ENCODE measurements at places on chromosomes 7 and 10.
A peak's percentile ranks its signal among the peaks of the same experiment; 100 is the strongest.

GRCh38 chr7:158244873-158245723 lies 342.5 kb downstream of the PTPRN2 start:
- no peak for DNase-seq

DNA sequence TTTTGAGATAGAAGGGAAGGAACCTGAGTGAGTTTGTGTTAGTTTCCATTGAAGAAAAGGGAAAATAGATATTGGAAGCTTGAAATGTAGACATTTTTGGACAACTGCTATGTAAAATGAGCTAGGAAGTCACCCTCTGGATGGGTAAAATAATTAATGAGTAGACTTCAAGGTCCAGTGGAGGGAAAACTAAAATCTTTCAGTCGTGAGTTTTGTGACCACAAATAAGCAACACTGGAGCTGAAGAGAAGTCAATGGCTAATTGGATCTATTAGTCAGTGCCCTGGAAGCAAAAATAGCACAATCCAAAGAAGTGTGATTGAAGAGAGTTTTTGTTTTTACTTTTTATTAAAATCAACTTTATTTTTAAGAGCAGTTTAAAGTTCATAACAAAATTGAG lies 123.4 kb downstream of the MYO3A start:
- DNase-seq = no peak

DNA sequence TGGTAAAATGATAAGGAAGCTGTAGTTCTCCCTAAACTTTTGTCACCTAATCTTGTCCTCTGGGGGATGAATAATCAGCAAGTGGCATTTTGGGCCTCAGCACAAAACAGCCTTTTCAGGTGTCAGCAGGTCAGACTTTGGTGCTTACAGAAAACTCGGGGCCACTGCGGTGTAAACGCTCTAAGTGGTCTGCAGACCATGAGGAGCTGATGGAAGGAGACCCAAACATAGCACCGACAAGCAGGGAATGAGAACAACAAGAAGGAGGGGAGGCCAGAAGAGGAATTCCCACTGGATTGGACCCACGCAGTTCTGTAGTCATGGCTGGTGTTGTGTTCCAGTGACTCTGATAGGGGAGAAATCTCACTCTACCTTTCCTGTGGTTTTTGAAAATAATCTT lies 45.4 kb downstream of the RAMP3 start:
- no peak for DNase-seq

DNA sequence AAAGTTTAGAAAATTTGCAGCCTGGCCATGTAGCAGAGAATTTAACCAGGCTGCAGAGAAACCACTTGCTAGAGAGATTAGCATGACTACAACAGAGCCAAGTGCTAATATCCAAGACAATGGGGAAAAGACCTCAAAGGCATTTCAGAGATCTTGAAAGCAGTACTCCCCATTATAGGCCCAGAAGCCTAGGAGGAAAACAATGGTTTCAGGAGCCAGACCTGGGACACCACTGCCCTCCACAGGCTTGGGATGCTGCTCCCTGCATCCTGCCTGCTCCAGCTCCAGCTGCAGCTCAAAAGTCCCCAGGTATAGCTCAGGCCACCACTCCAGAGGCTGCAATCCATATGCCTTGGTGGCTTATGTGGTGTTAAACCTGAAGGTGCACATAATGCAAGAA lies 101.5 kb upstream of the TMEM72 start:
- no peak for DNase-seq

GRCh38 chr7:40733578-40733977 lies 598.8 kb downstream of the SUGCT start:
- no peak for DNase-seq

DNA sequence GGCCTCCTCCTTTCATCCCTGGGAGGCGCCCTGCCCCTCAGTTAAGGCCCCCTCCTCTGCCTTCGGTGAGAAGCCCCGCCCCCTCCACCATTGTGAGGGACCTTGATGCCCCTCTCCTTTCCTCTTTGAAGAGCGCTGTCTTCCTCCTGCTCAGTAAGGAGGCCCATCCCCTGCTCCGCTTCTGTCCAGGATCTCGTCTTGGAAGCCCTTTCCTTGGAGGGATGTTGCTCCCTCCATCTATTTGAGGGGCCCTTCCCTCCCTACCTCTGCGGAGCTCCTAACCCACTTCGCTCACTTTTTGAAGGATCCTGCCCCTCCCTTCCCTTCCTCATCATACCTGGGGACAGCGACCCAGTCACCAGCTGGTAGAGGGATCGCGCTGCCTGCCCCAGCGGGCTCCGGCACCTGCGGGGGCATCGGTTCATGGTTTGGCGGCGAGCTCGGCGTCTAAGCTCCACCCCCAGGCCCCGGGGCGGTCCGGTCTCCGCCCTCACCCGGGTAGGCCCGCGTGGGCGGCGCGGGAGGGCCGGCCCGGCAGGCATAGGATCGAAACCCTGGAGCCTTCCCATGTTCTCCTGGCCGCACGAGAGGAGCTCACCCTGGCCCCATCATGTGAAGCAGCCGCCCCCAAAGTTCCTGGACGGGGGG lies 4.1 kb downstream of the KCNIP2 start:
- peak; percentile 71 for DNase-seq

DNA sequence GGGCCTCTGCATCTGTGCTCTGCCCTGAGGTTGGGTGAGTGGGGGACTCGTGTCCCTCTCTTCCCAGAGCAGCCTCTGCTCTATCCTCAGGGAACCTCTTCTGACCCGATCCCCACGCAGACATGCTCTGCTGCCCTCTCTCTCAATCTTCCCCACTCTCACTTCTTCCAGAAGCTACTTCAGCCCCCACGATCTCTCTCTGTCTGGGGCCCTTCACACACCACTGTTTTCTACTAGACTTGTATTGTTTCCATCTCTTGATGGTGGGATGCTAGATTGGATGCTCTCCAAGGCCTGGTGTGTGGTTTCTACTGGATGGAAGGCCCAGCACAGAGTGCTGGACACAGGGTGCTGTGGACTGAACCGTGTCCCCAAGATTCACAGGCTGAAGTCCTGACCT lies 10.0 kb downstream of the MGMT start:
- DNase-seq = no peak

DNA sequence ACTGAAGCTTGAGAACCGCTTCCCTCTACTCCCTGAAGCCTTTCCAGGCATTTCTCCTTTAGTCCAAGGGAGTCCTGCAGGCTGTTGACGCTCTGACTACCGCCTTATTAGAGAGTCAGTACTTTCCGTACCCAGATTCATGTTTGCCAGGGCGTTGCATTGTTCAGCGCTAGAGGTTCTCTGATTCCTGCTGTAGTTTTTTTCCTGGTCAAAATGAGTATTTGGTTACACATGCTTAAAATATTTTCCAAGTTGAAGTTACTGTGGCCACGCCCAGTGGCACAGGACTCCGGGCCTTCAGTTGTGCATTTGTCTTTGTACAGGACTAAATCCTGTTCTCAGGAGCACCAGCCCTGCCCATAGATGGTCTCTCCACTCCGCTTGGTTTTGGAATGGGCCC lies 7.9 kb downstream of the MTURN start:
- DNase-seq = no peak

DNA sequence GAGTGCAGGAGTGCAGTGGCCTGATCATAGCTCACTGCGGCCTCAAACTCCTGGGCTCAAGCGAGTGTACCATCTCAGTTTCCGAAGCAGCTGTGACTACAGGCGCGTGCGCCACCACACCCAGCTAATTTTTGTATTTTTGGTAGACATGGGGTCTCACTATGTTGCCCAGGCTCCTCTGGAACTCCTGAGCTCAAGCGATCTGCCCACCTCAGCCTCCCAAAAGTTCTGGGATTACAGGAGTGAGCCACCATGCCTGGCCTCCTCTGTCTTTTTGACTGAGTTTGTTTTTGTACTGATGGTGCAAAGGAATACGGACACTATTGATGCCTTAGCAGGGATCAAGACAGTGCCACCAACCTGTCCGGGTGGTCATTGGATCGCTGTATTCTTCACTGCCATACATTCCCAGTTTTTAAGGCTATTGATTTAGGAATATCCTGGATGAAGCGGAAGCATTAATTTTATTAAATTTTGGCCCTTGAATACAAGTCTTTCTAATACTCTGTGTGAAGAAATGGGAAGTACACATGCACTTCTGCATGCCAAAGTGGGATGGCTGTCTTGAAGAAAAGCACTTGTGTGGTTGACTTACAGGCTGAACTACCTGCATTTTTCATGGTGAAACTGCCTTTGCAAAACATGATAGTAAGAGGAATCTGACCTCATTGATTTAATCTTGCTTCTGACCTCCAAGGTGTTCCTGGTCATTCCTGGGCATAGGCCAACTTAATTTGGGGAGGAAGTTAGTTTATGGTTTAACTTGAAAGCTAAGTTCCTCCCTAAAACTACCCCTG lies 2.1 kb upstream of the CUL2 start:
- no peak for DNase-seq

DNA sequence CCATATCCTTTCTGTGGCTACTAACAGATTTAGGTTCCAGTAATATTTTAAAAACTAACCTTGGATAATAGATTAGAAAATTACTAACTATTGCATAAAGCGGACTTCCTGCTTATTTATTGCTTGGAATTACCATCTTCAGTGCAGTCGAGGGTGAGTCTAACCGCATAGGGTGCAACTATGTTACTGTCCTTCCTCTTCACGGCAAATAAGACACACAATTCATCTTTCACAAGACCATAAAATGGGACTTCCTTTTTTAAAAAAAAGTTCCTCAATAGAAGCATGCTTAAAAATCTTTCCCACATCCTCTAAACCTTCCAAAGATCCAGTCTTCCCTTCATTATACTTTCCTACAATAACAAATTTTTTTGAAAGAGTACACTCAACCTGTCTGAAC lies 2.1 kb downstream of the SLC25A40 start:
- DNase-seq = no peak

DNA sequence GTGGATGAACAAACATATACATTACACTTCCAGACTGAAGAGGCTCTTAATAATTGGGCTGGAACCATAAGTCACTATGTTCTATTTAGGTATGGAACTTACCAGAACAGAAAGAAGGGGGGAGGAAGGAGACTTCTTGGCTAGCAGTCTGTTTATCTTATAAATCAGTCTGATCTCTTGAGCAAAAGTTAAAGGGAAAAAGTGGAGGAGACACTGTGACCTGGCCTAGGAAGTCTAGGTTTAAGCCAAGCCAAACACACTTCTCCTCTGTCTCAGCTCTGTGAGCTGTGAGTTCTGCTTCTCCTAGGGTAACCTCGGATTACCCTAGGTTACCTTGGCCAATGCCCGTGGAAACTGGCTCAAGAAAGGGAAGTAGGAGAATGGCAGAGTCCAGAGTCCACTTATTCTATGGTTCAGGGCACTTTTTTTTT lies 95.2 kb downstream of the PFKFB3 start:
- DNase-seq = no peak

DNA sequence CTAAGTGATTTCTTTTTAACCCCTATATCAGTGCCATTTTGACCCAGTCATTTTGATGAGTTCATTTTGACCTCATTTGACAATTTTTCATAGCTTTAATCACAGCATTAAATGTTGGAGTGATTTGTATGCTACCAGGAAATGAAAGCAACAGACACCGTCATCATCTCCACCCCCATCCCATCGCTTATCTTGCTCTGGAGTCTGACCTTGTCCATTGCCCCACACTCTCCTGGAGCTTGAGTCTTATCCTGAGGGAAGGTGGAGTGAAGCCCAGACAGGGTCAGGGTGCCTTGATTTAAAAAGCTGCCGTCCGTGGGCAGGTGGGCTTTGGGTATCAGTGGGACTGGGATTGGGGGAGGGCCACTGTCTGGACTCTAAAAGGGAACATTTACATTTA lies 94.7 kb upstream of the JCAD start:
- no peak for DNase-seq

DNA sequence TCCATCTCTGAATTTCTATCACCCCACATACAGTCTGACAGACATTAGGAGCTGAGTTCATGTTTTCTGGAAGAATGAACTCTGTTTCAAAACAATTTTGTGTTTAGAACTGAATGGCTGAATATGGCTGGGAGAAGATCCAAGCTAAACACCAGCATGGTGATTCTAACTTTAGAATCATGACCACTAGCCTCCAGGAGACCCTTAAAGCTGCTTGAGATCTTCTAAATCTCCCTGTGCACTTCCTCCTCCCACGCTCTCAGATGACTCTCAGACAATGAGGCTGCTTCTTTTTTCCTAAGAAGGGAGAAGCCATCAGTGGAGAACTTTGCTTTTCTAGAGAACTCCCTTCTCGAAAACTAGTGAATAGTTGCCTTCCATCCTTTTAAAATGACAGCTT lies 711.2 kb downstream of the GRID1 start:
- DNase-seq = no peak

DNA sequence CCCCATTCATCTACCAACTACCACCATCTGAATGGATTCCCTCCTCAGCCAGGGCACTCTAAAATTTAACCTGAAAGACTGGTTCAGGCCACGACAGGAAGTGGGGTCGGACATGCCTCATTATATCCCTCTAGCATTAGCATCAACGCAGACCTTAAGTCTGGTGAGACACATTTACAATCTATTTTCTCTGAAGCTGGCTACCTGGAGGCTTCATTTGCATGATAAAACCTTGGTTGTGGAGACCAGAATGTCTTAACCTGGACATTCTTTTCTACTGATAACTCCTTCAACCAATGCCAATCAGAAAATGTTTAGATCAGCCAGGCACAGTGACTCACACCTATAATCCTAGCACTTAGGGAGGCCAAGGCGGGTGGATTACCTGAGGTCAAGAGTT lies 42.3 kb downstream of the SVOPL start:
- DNase-seq = no peak

- no peak for DNase-seq
These were observed 299.8 kb downstream of the GLRX3 start for GRCh38 chr10:130435961-130436360.

Data from nephron progenitor cell (in vitro differentiated cells).